ENCODE measurements at places on chromosomes 5 and 9. TPM values are rescaled to one million over a fixed set of nuclear protein-coding genes. Genes with fewer than 3 reads are reported as not detected.

DNA sequence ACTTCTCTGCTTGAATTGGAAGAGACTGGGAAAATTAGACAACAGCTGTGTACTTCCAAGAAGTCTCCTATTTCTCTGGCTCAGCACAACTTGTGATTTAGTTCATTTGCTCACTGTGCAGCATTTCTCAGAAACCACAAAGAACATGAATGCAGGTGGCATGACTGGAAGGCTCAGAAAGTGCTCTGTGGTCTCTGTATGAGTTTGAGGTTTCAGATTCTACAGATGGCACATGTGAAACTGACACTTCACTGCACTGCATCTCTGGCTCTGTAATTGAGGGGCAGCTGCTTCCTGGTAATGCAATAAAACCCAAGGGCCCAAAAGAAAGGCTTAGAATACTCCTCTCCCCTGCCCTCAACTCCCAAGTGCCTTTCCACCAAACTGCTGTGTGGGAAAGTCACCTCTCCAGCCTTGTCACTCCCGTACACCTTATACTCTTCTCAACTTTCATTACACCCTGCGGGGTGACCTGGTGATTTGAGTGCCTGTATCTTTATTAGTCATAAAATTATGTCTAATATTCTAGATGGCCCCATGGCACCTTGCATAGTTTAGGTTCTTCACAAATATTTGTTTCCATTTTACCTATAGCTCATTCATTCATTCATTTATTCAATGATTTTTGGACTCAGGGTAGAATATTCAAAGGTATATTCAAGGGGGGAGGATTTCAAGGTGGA lies 82.5 kb downstream of the ESM1 start:
- peak; percentile 68 for DNase-seq

DNA sequence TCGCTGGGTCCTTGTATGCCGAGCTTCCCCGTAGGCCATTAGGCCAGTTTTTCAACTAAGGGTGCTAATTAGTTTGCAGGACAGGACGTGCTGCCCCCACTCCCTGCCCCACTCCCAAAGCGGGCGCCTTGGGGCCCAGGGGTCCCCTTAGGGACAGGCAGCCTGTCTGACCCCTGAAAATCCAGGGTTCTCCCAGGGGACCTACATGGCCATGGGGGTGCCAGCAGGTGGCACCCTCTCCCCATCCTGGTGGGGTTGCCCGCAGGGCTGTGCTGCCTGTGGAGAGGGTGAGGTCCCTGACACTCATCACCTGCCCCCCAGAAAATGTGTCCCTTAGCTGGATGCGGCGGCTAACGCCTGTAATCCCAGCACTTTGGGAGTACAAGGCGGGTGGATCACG lies 8.5 kb upstream of the CCDC187 start:
- peak; percentile 33 for DNase-seq

- DNase-seq, result no peak
Measured at GRCh38 chr9:33273972-33274328, 9.1 kb downstream of the CHMP5 start.

- DNase-seq, result no peak
Measured at GRCh38 chr5:56459394-56460194, 226.5 kb upstream of the ANKRD55 start.

GRCh38 chr5:111043712-111044506 lies 27.6 kb upstream of the TSLP start:
- peak; percentile 29 for DNase-seq

DNA sequence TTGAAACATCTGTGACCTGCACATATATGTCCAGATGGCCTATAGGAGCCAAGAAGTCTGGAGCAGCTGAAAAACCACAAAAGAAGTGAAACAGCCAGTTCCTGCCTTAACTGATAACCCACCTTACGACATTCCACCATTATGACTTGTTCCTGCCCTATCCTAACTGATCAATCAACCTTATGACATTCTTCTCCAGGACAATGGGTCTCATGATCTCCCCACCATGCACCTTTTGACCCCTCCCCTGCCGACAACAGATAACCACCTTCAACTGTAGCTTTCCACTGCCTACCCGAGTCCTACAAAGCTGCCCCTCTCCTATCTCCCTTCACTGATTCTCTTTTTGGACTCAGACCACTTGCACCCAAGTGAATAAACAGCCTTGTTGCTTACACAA lies 233.8 kb downstream of the CCDC171 start:
- DNase-seq, result no peak

GRCh38 chr5:161385027-161385426 lies 161.5 kb downstream of the GABRB2 start:
- no peak for DNase-seq

DNA sequence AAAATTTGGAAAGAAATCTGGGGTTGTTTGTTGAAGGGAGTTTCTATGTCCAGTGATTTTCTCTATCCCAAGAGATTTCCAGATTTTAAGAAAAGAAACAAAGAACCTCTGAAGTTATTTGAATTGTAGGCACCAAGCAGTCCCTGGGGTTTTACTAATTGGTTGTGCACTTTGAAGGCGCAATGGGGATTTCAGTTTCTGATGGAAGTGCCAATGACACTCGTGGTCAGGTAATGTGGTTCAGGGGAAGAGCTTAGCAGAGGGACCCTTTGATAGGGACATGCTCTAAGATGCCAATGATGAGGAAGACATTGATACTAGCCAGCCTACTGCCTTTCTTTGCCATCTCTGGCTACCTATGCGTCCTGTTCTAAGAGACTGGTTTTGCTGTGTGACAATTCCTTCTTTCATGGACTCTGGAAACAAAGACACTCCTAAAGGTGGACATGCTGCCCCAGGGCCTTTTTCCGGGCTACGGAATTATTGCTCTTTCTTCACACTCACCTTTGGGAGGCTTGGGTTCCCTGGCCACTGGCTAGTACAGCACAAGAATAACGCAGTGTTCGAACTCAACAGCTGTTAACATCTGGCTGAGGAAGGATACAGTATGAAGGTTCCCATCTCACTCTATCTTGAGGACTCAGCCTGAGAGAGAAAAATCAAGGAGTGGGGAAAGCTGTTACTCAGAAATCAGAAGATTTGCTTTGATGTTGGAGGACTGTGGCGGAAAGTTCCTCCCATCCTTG lies 6.9 kb upstream of the TRAF1 start:
- DNase-seq, result no peak

- DNase-seq, result peak; percentile 66
Measured at GRCh38 chr5:72467461-72467860, 39.7 kb downstream of the ZNF366 start.

DNA sequence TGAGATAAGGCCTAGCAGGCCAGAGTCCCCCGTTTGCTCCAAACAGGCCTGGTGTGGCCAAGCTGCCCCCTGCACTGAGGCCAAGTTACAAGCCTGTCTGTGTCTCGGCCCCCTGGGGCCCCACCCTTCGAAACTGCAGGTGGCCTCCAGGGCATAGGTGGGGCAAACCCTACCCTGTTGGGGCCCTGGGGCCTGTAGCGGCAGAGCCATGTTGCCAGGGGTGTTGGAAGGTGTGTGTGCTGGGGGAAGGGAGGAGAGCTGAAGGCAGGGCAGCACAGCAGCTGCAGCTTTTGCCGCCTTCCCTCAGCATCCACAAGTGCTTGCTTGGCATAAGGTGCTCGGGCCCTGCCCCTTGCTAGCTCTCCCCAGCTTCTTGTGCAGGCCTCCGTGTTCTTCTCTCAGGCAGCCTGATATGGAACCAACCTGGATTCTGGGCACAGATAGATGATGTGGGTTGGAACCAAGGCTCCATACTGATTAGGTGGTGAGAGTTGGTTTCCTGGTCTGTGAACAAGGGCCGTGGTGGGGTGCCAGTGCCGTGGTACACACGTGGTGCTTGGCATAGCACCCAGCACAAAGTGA lies 12.7 kb downstream of the IRF1 start:
- no peak for DNase-seq

DNA sequence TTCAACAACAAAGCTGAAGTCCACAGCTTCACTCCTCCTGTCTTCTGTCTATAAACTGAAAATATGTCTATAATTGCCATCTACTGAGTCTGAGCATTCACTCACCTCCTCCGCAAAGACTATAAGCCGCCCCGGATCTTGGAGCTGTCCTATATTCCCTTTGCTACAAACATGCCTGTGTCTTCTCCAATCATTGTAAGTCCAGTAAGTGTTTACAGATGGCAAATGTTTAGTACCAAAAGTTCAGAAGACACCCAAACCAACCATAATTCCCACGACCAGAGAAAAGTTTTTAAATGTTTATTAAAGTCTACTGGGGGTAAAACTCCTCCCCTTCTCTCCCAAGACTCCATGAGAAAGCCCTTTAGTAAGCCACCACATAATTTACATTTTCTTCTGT lies 80.9 kb downstream of the EBF1 start:
- DNase-seq, result no peak

The PRR16 gene
- 1.3 TPM for total RNA-seq

The TRIM7 gene
- total RNA-seq, result 16.1 TPM

The FAM169A gene
- 0.36 TPM for total RNA-seq

The TCF7 gene
- total RNA-seq, result 12.3 TPM

The FOXB2 gene
- total RNA-seq, result not detected

The PCDHA13 gene
- not detected for total RNA-seq

The NUP155 gene
- 63.2 TPM for total RNA-seq

The ZNF658 gene
- total RNA-seq, result 2.1 TPM

The AGTPBP1 gene
- total RNA-seq, result 14.0 TPM

The KCNV2 gene
- total RNA-seq, result not detected

The PCDHGC4 gene
- total RNA-seq, result 0.78 TPM
